H1 (cell line): ENCODE measurements at places on chromosomes 2 and 18. TPM values are rescaled to one million over a fixed set of nuclear protein-coding genes. Genes with fewer than 3 reads are reported as not detected.

GRCh38 chr2:199216253-199216652, 241.5 kb downstream of the SATB2 start:
- DNase-seq = no peak

DNA sequence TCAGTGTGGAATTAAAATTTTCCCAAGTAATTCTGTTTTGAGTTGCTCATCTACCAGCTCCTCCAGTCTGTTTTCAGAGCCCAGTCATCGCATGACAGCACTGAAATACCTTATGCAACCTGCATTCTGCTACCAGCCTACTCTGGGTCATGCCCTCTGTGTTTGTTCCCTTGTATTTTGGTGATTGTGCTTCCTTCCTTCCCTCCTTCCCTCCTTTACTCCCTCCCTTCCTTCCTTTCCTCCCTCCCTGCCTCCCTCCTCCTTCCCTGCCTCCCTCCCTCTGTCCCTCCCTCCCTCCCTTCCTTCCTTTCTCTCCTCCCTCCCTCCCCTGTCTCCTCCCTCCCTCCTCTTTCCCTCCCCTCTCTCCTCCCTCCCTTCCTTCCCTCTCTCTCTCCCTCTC, 289.6 kb downstream of the CDH2 start:
- DNase-seq = no peak

DNA sequence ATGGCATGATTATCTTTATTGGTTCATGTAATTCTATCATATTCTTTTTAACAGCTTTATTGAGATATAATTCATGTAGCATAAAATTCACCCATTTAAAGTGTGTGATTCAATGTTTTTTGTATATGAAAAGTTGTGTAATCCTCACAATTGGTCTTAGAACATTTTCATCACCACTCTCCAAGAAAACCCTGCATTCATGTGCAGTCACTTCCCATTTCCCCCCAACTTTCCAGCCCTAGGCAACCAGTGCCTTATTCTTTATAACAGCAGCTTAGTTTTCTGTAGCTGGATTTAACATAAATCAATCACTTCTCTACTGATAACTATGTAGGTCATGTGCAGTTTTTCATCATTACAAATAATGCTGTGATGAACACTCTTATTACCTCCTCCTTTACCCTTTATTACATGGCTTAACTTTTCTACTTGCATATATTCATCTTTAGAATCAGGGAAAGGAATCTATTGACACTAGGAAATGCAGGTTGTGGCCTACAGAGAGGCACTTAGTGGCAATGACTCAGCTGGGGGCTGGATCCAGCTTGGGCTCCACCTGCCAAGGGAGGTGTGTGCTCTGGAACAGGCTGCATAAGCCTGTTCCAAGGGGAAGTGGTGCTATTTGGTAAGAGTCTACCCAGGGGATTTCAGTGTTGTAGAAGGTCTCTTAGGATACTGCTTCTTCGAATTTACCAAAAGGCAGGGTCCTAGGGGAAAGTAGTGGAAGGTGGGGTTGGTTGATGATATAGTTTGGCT, 89.1 kb downstream of the ETAA1 start:
- no peak for DNase-seq

GRCh38 chr2:88005776-88006175, 10.6 kb downstream of the RNU2-63P start:
- DNase-seq = no peak

DNA sequence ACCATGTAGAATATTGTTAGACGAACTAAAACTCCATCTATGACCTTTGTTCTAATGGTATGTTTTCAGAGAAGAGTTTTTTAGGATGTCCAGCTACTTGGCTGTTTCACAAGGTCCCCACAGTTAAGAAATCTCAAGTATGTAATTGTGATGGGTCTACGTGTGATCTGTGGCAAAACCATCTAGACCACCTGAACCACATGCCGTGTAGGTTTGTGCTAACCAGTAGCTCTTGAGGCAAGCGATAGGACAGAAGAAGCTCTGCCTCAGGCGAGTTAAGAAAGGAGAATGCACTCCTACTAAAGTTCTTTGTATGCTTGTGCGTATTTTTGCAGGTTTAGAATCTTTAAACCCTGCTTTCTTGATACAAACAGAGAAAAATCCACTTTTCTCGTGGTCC, 13.2 kb downstream of the ZCCHC2 start:
- DNase-seq = no peak

DNA sequence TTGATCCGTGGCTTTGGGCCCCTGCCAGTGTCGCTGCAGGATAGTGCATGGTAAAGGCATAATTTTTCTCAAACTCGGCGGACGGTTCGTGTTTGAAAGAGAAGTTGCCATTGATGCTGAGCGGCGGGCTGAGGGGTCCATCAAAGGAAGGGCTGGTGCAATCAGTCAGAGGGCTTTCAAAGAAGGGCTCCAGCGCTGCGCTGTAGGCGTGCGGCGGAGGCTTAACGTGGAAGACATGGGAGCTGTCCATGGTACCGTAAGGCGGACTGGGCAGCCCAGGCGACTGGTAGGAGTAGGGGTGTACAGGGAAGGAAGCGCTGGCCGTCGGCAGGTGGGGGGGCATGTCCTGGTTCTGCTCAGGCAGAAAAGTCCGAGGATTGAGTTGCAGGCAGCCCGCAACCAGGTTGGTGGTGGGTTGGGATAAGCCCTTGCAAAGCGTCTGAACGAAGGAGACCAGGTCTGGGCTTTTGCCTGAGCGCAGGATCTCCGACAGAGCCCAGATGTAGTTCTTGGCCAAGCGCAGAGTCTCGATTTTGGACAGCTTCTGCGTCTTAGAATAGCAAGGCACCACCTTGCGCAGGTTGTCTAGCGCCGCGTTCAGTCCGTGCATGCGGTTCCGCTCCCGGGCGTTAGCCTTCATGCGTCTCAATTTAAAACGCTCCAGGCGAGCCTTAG, 2.3 kb downstream of the NEUROD1 start:
- no peak for DNase-seq

DNA sequence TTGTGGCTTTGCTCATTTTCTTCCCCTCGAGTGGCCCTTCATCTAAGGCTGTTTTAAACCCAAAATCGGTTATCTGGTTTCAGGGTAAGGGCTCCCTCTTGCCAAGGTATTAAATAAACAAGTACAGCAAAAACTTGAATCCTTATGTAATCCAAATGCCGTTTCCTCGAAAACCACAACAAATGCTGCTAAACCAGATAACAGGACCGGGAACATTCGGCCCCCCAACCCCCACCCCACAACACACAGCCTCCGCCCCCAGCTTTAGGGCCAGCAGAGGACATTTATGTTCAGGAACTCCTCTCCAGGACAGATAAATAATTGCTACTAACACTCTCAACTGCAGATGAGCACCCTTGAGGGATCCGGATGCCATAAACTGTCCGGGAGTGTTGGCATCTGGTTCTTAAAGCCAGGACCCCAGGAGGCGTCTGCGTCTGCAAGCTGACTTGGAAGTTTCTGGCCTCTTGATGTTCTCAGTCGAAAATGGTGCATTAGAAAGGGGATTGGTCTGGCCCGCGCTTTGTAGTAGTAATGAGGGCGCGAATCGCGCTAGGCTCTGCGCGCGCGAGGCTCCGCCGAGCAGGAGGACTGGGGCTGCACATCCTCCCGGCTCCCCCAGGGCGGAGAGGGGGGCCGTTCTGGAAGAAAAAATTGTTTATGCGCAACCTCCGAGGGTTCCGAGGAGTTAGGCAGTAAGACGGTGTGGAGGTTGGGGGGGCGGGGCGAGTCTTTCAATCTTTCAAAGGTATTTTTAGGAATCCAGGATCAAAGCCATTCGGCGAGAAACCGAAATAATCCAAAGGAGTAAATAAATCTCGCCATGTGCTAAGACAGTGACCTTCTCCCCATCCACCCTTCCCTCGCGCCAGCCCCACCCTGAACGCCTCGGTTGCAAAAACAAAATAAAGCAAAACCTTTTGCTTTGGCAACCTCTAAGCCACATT, 3.9 kb upstream of the ID2 start:
- peak; percentile 71 for DNase-seq

- no peak for DNase-seq
Observed at GRCh38 chr2:235046589-235046988, 94.8 kb downstream of the SH3BP4 start.

GRCh38 chr2:105784589-105784988, 39.9 kb downstream of the NCK2 start:
- no peak for DNase-seq

- no peak for DNase-seq
Observed at GRCh38 chr18:75742516-75742915, 315.0 kb upstream of the SMIM21 start.

GRCh38 chr2:98164256-98164655, 77.3 kb downstream of the VWA3B start:
- no peak for DNase-seq

DNA sequence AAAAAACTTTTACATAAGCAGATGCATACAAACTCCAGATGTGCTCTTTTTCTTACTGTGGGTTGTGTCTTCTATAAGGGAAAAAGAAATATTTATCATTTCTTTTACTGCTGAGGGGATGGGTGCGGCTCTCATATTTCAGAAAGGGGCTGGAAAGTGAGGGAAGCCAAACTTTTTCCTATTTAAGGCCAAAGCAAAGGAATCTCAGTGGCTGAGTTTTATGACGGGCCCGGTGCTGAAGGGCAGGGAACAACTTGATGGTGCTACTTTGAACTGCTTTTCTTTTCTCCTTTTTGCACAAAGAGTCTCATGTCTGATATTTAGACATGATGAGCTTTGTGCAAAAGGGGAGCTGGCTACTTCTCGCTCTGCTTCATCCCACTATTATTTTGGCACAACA, at the start of gene COL3A1:
Gene COL3A1, plus strand, starts transcription at position 210 of the 400 bp plus-strand sequence. Its CDS starts 117 bp downstream, at position 327.
- DNase-seq = no peak

- DNase-seq = no peak
Observed at GRCh38 chr2:47631306-47631705, 151.6 kb upstream of the MSH6 start.

DNA sequence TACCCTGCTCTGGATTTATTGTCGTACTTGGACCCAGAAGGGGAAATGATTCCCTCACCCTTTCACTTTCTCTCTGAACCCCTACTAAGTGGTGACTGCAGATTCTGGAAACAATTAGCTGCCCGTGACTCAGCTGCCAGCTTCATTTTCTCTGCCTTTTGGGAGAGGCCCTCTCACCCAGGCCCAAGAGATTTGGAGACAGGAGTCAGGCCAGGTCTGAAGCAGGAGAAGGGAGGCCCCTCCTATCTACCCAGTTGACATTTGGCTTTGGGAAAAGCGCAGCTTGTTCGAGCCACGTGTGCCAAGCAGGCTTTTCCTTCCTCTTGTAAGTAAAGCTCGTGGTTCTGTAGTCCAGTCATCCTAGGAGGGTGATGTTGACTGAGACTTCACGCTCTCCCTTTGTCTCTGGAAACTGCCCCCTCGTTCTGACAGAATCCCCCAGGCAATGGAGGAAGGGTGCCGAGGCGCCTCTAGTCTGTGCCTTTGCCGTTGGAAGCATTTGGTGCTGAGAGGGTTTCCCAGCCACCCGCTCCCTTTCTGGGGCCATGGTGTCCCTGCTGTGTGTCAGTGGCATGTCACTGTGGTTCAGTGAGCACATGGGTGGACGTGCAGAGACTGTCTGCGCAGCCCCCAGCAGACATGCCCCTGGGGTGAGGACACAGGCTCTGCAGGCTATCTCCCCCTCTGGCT, 8.6 kb downstream of the OXER1 start:
- DNase-seq = no peak

- DNase-seq = no peak
Observed at GRCh38 chr18:56702946-56703345, 51.8 kb downstream of the WDR7 start.

- DNase-seq = no peak
Observed at GRCh38 chr18:32138332-32138982, 46.8 kb downstream of the RNF138 start.

GRCh38 chr2:128260239-128261138, 58.2 kb downstream of the HS6ST1 start:
- DNase-seq = peak; percentile 81

DNA sequence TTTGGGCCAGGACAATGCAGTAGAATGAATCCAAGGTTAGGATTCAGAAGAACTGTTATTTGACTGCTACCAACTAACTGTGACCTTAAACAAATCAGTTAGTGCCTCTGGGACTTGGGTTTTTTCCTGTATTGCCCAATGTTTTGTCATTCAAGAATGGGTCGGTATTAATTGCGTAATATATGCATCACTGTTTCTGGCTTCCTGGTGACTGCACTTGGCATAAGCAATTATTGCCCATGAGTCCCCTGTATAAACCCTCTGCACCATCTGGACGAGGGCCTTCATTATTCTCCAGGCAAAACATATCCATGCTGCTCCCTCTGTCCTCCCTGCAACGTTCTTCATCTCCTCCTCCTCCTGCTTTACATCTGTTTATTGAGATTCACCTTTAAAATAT, 255.8 kb upstream of the LRRTM1 start:
- DNase-seq = no peak

GRCh38 chr2:201021914-201022313, 49.6 kb downstream of the HYCC2 start:
- DNase-seq = no peak

- DNase-seq = no peak
Observed at GRCh38 chr2:118269408-118270051, 181.3 kb downstream of the INSIG2 start.

DNA sequence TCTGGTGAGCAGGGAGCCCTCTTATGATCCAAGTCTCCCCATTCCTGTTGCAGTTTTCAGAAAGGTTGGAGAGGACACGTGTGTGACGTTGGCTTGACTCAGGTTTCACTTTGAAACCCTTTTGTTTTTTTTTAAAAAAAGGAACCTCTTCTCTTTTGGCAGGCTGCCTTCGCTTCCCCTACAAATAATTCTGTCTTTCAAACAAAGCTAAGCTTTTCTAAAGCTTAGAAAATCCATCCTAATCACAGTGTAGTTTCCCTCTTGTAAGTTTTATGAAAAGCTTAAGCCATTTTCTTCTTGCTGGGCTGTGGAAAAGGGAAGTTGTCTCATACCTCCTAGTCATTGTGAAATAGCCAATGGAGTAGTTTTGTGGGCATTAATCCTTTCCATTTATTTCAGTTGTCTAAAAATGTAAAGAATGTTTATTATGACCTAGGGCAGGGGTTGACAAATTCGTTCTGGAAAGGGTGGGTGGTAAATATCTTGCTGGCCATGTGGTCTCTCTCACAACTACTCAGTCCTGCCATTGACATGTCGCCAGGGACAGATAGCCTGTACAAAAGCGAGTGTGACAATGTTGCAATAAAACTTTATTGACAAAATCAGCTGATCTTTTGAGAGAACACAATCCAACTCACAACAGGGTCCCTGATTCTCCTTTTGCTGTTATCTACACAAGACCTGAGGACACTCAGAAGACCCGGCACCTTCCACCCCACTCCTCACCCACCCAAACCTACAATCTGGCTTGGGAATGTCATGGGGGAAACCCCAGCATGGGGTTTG, 878.8 kb downstream of the RNF144A start:
- DNase-seq = no peak

- no peak for DNase-seq
Observed at GRCh38 chr2:134452042-134452733, 198.3 kb downstream of the MGAT5 start.

Gene TNS1
- total RNA-seq = 4.8 and 5.1 TPM in 2 replicates

Gene PROKR1
- 3.9 and 4.0 TPM in 2 replicates for total RNA-seq

Gene FEV
- not detected in 2 replicates for total RNA-seq

Gene TRIP12
- total RNA-seq = 155 and 174 TPM in 2 replicates

Gene TMEM150A
- total RNA-seq = 19.8 and 22.4 TPM in 2 replicates

Gene SATB2
- 5.1 and 5.7 TPM in 2 replicates for total RNA-seq

Gene ANO7
- 6.5 and 6.9 TPM in 2 replicates for total RNA-seq

Gene YES1
- total RNA-seq = 94.3 and 99.5 TPM in 2 replicates

Gene CD8B
- 0.35 and 0.57 TPM in 2 replicates for total RNA-seq

Gene HTR2B
- not detected in 2 replicates for total RNA-seq

Gene PIEZO2
- 14.7 and 16.5 TPM in 2 replicates for total RNA-seq

Gene C18orf54
- 28.8 and 30.9 TPM in 2 replicates for total RNA-seq

Gene MBP
- total RNA-seq = 19.2 and 19.3 TPM in 2 replicates

Gene CTAGE1
- total RNA-seq = not detected in 2 replicates

Gene CTLA4
- not detected in 2 replicates for total RNA-seq

Gene PDCD1
- total RNA-seq = 0.48 and 0.73 TPM in 2 replicates

Gene CLHC1
- total RNA-seq = 7.2 and 10.8 TPM in 2 replicates

Gene SCN9A
- 6.1 and 6.2 TPM in 2 replicates for total RNA-seq

Gene IFT172
- 14.0 and 15.9 TPM in 2 replicates for total RNA-seq

Gene CCDC178
- total RNA-seq = not detected in 2 replicates

Gene KCNF1
- total RNA-seq = 0.48 and 0.90 TPM in 2 replicates
